ENCODE measurements at places on chromosomes 6 and 20.

DNA sequence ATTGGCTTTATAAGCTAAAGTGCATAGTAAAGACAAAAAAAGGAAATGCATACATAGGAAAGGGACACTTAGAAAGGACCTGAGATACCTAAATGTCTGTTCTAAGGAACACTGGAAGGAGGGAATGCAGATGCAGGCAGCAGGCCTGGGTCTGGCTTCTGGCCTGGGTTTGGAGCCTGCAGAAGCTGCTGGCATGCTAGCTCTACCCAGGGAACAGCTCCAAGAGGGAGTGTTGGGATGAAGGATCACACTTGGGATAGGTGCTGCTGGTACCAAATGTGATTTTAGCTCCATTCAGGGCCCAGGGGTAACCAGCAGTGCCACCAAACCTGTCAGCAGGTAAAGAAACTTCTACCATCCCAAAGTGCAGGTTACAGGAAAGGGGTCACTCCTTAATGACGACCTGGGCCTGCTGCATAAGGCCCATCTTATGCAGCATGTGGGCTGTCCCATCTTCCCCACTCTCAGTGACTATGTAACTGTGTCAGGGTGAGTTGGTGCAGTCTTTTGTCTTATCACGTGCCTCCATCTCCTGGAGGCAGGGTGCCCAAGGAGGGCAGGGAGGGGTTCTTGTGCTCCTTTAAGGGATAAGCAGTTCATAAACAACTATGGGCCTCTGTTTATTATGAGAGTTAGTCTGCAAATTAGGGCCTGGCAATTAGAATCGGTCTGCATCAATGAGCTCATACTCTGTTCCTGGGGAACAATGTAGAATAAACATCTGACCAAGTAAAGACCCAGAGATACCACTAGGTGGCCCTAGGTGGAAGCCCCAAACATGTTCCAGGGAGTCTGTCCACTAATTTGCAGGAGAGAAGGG lies 26.9 kb downstream of the DDX27 start:
- DNase-seq, result peak; percentile 22

DNA sequence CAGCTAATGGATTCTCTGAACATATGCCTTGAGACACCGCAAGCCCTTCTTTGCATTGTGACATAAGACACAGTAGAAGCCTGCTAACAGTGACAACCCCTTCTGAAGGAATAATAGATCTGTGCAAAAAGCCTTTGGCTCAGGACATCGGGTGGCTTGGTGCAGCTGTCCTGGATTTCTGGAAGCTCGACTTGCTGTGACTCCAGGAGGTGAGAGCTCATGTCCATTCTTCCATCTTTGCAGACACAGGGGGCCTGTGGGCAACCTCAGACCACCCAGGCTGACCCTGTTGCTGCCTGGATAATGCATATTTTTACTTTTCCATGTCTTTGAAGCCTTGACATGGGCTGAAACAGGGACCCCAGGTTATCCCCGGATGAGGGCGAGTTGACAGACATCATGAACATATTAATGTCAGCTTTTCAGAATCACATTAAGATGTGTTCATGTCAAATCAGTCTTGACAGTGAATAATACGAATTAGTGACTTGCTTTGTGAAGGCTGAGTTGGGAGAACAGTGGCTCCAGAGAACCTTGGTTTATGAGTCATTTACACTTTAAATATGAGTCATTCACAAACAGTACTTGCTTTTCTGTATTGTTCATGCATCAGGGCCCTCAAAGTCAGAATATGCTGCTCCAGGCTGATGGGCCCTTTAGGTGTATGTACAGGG lies 66.8 kb upstream of the IYD start:
- DNase-seq, result no peak

GRCh38 chr20:45913116-45913515 lies 1.2 kb upstream of the PLTP start:
- no peak for DNase-seq

- DNase-seq, result no peak
Observed at GRCh38 chr6:27088068-27088467, 159.4 kb upstream of the PRSS16 start.

GRCh38 chr6:7587631-7588100 lies 2.3 kb upstream of the SNRNP48 start:
- DNase-seq, result no peak

DNA sequence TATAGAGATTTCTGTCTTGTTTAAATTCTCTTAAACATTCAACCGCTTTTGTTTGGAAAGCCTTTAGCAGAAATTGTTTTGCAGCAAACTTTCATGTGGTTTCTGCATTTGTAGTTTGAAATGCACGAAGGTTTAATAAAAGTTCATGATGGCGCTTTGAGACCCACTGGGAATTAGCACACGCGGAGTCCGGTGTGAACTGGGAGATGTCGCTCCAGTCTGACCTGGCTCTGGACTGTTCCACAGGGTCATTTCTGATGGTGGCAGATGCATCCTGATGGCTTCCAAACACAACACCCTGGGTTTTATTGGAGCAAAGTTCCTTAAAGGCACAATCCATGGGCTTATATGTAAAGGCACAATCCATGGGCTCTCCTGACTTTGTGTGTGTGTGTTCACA lies 78.1 kb upstream of the MTHFD1L start:
- no peak for DNase-seq
